ENCODE measurements at places on chromosomes 4 and X. TPM values are rescaled to one million over a fixed set of nuclear protein-coding genes. Genes with fewer than 3 reads are reported as not detected.

Gene ART3
- not detected for total RNA-seq

Gene C4orf36
- total RNA-seq: not detected

Gene ADH1A
- not detected for total RNA-seq

DNA sequence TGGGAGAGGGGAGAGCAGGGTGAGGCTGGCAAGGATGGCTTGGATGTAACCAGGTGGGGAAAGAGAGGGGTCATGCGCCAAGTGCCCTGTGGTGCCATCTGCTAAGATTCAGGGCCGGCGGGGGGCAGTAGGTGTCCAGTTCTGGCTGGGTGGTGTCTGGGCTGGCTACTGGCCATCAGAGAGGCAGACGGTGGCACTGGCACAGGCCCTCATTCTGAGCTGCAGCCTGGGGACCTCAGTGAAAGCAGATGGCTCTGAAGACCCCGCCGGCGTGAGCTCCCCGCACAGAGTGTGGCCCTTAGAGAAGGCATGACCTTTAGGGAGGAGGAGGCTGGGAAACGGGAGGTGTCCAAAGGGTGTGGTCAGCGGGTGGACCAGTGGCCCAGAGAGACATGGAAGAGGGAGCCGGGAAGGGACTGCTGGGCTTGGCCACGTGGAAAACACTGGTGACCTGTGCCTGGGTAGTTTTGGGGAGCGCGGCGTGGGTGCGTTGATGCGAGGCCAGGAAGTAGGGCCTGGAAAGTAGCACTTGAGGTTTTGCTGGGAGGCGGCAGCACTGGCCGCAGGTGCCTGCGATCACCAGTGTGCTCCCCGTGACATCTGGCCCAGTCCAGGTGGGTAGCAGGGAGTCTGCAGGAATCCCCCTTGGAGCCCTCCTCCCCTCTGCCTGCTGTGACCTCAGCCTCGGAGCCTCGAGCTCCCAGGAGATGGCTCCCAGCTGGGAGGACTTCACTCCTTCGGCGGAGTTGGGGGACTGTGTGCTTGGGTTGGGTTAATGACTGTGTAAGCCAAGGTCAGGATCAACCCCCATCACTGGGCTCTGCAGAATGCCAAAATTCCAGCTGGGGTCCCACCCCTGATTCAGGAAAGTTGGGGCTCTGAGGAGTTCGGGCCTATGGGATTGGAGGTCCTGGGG, 9.3 kb upstream of the SH3TC1 start:
- DNase-seq: no peak

Data from activated naive CD4-positive, alpha-beta T cell treated with anti-CD3 and anti-CD28 coated beads, Interleukin-2, amount 50 U/mL, for 72 hours (primary cell).